Lung (tissue), 17 donors: ENCODE measurements at places on chromosomes 13 and 19. TPM values are rescaled to one million over a fixed set of nuclear protein-coding genes. Genes with fewer than 3 reads are reported as not detected.
A peak's percentile ranks its signal among the peaks of the same experiment; 100 is the strongest.

DNA sequence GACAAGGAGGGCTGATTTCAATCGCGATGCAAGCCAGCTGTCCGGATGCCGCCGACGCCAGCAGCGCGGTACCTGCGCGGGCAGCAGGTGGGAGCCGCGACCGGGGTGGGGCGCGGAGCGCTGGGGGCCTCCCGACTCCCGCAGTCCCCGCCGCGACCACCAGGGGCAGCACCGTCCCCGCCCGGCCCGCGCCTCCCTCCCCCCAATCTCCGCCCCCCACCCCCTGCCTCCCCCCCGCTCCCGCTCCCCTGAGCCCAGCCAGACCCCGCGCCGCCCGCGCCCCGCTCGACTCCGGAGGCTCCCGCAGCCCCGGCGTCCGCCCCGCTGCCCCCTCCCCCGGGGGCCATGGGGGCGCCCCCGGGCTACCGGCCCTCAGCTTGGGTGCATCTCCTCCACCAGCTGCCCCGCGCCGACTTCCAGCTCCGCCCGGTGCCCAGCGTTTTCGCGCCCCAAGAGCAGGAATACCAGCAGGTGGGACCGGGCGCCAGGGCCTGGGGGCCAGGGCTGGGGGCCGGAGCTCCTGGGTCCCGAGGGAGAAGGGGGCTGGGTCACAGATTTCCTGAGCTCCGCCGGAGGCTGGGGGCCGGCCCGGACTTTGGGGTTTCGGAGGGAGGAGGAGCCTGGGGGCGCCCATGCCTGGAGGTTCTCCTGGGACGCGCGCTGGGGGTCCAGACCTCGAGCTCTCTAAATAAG is at the start of gene TTYH1:
Gene TTYH1 (plus strand): TSS at position 257 of the 693 bp plus-strand sequence. CDS start 89 bp downstream, at position 346.
- DNase-seq: no peak

The C19orf81 gene
- 2.5 TPM for total RNA-seq

DNA sequence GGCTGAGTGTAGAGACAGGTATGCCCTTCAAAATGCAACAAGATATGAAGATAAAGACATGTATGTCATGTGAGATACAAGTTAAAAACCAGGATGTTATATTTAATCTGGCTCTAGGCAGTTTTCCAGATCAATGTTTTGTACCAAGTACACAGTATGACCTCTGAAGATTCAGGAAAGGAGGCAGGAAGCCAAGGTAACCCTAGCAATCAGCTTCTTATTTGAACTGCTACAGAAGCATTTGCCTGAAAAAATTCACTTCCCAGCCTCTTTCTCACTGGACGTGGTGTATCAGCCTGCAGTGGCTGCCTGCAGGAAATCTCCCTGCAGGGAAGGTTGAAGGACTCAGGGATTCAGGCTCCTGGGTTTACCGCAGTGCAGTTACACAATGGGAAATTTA is 24.1 kb downstream of the OLFM4 start:
- no peak for DNase-seq

- no peak for DNase-seq
Observed at GRCh38 chr19:18104793-18105131, 7.2 kb downstream of the MAST3 start.

The TMIGD2 gene
- total RNA-seq: 1.7 TPM

GRCh38 chr19:46630586-46631205 is 5.3 kb downstream of the GNG8 start:
- peak; percentile 61 for DNase-seq

DNA sequence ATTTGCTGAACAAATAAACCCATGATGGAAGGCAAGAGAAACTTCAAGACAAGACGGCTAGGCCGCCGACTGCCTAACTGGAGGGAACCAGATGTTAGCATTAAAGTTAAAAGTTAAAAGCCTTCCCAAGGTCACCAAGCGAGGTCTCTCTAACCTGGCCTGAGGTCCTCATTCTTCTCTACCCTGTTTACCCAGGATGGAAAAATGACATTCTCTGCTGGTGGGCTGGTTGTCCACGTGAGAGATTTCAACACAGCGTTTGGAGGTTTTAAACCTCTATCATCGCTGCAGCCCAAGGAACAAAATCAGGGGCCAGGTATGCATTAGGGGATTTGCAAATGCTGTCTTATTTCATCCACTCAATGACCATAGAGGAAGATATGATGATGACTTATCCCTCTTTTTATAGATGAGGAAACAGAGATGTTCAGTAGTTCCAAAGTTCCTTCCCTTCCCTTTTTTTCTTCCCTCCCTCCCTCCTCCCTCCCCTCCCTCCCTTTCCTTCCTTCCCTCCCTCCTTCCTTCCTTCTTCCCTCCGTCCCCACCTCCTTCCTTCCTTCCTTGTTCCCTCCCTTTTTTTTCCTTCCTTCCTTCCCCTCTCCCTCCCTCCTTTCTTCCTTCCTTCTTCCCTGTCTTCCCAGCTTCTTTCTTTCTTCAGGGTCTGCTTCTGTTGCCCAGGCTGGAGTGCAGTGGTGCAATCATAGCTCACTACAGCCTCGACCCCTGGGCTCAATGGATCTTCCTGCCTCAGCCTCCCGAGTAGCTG is 79.7 kb downstream of the INSR start:
- no peak for DNase-seq

DNA sequence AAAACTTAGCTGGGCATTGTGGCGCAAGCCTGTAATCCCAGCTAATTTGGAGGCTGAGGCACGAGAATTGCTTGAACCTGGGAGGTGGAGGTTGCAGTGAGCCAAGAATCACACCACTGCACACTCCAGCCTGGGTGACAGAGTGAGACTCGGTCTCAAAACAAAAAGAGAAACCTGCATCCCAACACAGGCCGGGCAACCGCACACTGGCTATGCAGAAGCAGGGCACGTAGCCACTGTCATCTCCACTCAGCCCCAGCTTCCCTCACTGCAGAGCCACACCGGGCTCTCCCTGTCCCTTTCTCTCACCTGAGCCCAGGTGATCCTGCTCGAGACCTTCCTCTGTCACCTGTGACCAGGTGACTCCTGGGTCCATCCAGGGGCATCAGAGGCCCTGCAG is 11.7 kb downstream of the ELL start:
- DNase-seq: no peak

DNA sequence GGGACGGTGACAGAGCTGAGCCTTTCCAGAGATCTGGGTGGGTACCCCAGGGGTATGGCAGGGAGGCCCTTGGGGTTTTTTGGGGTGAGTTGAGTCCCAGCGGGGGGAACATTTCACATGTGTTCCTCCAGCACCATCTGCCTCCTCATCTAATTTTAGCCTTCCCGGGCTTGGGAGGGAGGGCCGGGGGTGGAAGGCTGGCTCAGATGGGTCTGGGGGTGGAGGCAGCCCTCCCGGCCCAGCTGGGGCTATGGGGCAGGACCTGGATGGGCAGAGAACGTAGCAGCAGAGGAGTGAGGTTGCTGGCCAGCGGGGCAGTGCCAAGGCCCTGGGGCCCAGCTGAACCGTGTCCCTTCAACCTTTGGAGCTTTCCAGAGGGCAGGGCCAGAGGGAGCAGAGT is 23.5 kb downstream of the ADGRL1 start:
- no peak for DNase-seq

DNA sequence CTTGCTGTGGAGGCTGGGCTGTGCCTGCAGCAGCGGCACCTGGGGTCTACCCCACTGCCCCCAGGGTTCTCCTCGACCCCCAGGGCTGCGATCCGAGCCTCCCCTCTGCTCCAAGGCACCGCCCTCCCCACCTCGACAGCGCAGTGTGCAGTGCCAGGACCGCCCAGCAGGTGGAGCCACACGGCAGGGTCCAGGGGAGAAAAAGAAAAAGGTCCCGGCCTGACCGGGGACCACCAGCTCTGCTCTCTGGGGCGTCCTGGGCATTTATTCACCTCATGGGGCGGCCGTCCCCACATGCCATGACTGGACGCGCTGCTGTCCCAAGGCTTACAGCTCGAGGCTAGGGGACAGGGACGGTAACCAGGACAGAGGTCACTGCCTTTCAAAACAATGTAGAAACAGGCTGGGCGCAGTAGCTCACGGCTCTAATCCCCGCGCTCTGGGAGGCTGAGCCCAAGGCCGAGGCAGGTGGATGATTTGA is 10.6 kb downstream of the REXO1 start:
- DNase-seq: peak; percentile 15

GRCh38 chr19:8441725-8442544 is 2.8 kb upstream of the HNRNPM start:
- no peak for DNase-seq

DNA sequence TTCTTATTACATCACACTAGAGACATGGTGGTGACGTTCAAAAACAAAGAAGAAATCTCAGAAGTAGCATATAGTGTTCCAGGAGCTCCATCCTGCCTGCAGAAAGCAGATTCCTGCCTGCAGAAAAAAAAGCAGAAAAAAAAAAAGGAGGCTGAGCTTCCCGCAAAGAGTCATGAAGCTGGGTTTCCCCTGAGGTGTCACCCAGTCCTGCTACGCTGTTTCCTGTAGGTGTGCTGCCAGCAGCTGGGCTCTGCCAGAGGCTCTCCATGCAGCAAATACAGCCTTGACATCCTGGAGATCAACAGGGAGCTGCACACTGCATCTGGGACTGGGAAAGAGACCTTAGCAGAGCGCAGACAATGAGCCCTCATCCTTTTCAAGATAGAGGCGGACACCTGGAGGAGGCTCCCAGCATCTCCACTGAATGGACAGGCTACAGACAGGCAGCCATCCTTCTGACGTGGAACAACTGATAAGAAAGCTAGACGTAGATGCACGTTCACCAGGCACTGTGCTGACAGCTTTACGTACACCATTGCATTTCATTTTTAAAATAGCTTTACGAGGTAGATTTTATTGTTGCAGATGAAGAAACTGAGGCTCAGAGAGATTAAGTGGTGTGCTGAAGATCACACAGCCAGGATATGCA is 350.9 kb downstream of the FOXO1 start:
- peak; percentile 19 for DNase-seq

The LGALS14 gene
- total RNA-seq: not detected

The ZGLP1 gene
- 5.1 TPM for total RNA-seq

GRCh38 chr13:44516771-44517170 is 59.4 kb downstream of the TSC22D1 start:
- no peak for DNase-seq

The SMIM24 gene
- total RNA-seq: not detected

- no peak for DNase-seq
Observed at GRCh38 chr19:28586474-28586873, 626.5 kb downstream of the UQCRFS1 start.

- no peak for DNase-seq
Observed at GRCh38 chr13:29454931-29455481, 140.5 kb downstream of the SLC7A1 start.

- no peak for DNase-seq
Observed at GRCh38 chr13:20006206-20006605, 47.7 kb downstream of the ZMYM2 start.

- DNase-seq: peak; percentile 83
Observed at GRCh38 chr19:36032251-36033104, at the start of gene CLIP3. CLIP3 (minus strand) TSS chr19:36032873; CDS start chr19:36032357, 516 bp downstream.

The MAMSTR gene
- total RNA-seq: 1.3 TPM

DNA sequence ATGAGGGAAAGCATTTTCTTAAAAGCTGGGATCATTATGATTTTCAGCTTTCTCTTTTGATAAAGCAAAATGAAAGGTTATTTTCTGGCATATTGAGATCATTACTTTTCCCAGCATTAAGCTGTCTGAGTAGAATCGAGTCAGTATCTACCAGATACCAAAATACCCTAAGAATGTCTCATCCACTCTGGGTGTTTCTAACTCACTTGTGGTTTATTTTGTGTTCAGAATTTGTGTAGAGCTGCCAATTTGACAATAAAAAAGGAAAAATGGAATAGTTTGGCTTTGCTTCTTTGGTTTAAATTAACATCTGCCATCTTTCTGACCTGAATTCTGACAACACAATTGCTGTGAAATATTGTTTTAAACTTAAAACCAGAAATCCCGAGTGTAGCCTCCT is 438.7 kb upstream of the ARGLU1 start:
- DNase-seq: no peak

DNA sequence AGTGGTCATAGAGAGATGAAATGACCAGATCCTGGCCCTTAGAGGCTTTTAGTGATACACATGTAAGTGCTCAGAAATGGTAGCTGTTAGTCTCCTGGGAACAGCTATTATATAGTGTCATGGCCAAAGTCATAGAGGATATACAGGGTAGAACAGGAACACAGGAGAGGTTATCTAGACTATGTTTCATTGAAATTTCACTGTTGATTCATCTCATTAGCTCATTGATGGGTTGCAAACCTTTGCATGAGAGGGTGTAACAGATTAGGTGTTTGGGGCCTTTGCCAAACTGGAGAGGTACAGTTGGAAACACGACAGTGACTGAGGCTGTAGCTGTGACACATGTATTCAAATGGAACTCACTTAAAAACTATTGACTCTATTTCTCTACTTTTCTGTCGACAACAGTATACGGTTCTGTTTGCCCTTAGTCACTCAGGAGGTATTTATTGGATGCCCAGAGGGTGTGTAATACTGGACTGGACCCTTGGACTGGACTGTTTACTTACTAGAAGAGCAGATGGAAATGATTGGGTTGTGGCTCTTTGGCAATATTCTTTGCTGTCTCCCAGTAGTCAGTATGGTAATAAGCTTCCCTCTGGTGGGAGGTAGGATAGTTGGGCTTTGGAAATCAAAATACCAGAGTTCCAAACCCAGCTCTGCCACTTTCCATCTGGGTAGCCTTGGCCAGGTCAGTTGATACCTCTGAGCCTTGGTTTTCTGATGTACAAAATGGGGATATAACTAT is 29.8 kb downstream of the ARHGAP35 start:
- no peak for DNase-seq

The NKG7 gene
- total RNA-seq: 12.7 TPM

DNA sequence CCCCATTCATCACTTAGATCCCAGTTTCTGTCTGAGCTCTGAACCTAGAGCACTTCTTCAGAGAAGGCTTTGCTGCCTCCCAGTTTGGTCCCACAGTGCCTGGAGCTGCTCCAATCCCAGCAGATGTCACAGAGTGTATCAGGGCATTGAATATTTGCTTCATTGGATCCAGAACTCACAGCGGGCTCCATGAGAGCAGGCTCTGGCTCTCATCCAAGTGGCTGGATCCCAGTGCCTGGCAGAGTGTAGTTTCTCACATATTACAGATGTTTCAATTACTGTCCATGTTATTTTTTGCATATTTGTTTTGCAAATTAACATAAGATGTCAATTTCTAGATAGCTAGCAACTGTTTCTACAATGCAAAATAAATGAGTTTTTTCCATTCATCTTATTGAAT is 50.6 kb downstream of the MYO16 start:
- no peak for DNase-seq

The SERTAD1 gene
- 25.1 TPM for total RNA-seq

GRCh38 chr13:23763318-23763717 is 125.9 kb downstream of the MIPEP start:
- peak; percentile 63 for DNase-seq

The CDX2 gene
- 0.12 TPM for total RNA-seq

GRCh38 chr13:28373810-28374209 is 121.1 kb downstream of the FLT1 start:
- DNase-seq: no peak
